ENCODE measurements at places on chromosomes 2 and 18.
A peak's percentile ranks its signal among the peaks of the same experiment; 100 is the strongest.

- ATAC-seq = no peak
Observed at GRCh38 chr2:239583171-239583878, 182.5 kb upstream of the HDAC4 start.

GRCh38 chr2:153589586-153589985 lies 111.0 kb upstream of the RPRM start:
- no peak for ATAC-seq

GRCh38 chr18:42477267-42477666 lies 522.2 kb downstream of the PIK3C3 start:
- ATAC-seq = no peak

GRCh38 chr18:67010919-67011318 lies 407.0 kb upstream of the CDH19 start:
- ATAC-seq = no peak

GRCh38 chr2:165743442-165743841 lies 50.6 kb downstream of the GALNT3 start:
- ATAC-seq = no peak

DNA sequence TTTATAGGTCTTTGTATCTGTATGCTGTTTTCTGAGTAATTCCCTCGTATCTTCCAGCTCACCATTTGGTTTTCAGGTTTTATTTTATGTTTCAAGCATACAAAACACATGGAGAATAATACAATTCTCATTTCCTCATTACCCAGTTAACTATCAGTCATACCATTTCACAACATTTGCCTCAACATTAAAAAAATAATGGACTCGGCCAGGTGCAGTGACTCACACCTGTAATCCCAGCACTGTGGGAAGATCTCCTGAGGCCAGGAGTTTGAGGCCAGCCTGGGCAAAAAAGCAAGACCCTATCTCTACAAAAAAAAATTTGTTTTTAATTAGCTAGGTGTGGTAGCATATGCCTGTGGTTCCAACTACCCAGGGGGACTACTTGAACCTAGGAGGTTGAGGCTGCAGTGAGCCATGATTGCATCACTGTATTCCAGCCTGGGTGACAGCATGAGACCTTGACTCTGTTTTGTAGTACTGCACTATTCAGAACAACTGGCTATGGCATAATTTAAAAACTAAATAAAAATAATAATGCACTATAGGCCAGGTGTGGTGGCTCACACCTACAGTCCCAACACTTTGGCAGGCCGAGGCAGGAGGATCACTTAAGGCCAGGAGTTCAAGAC lies 20.3 kb downstream of the NPC1 start:
- no peak for ATAC-seq

DNA sequence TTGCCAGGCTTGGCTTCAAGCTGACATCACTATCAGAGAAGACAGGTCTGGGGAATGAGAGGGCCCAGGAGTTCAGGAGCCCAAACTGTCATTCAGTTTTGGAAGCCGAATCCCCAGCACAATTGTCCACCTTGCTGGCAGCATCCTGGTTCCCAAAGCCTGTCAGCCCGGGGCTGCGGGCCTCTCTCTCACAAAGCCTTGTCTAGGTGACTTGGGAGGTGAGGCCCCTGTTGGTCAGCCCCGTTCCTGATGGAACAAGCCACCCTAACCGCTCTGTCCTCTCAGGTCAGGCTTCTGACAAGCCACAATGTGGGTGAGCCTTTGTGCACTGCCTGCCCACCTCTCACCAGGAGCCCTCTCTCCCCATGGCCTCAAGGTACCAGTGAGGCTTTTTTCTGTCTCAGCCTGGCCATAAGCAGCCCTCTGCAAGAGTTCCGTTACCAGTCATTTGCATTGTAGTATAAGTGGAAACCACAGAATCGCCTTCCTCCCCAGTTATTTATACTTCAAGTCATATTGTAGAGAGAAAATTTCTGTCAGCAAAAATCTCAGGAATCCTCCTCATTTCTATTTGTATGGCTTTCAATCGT lies 100.6 kb downstream of the MSH2 start:
- ATAC-seq = no peak

- ATAC-seq = no peak
Observed at GRCh38 chr2:55860832-55861231, 62.8 kb downstream of the EFEMP1 start.

- no peak for ATAC-seq
Observed at GRCh38 chr2:201021914-201022313, 49.6 kb downstream of the HYCC2 start.

DNA sequence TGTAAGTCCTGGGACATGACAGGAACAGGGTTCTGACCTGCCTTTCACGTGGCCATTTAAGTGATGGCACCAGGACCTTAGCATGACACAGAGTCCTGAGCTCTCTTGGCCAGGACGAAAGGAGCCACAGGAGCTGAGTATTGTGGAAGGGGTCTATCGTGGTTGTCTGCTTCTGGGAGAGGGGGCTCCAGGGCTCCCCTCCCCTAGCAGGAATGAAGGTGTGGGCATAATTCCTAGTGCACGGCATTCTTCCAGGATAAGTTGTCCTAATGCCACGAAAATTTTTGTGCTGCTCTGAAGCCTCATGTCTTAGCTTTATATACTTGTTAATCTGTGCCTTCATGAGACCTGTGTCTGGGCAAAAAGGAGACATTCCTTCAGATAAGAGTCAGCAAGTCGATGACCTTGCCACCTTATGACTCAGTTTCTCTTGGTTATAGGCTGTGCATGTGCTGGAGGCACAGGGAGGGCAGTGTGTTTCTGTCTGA lies 17.1 kb downstream of the GATA6 start:
- ATAC-seq = no peak

- ATAC-seq = no peak
Observed at GRCh38 chr2:214713080-214713830, 96.2 kb downstream of the BARD1 start.

DNA sequence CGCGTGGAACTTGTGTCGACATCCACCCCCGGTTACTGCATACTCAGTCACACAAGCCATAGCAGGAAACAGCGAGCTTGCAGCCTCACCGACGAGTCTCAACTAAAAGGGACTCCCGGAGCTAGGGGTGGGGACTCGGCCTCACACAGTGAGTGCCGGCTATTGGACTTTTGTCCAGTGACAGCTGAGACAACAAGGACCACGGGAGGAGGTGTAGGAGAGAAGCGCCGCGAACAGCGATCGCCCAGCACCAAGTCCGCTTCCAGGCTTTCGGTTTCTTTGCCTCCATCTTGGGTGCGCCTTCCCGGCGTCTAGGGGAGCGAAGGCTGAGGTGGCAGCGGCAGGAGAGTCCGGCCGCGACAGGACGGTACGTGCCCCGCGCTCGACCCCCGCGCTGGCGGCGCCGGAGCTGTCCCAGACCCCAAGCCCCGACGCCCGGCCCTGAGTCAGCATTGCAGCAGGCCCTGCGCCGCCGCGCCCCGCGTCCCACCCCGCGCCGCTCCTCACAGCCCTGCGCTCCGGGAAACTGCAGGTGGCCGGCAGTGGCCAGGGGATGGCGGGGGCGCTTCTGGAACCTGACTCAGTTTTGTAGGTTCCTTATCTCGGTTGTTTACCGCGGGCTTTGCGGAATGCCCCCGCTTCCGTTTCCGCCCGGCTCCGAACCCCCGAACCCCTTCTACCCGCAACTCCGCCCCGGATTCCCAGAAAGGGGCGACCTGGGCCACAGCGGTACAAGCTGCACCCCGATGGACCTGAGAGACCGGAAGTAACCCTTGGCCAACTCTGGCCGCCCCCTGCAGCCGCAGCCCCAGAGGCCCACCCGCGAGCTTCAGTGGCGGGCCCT lies at the start of gene CFLAR:
Gene CFLAR, plus strand, starts transcription at position 50 of the 844 bp plus-strand sequence. CDS start 13,702 bp downstream, outside the sequence.
- peak; percentile 61 for ATAC-seq

DNA sequence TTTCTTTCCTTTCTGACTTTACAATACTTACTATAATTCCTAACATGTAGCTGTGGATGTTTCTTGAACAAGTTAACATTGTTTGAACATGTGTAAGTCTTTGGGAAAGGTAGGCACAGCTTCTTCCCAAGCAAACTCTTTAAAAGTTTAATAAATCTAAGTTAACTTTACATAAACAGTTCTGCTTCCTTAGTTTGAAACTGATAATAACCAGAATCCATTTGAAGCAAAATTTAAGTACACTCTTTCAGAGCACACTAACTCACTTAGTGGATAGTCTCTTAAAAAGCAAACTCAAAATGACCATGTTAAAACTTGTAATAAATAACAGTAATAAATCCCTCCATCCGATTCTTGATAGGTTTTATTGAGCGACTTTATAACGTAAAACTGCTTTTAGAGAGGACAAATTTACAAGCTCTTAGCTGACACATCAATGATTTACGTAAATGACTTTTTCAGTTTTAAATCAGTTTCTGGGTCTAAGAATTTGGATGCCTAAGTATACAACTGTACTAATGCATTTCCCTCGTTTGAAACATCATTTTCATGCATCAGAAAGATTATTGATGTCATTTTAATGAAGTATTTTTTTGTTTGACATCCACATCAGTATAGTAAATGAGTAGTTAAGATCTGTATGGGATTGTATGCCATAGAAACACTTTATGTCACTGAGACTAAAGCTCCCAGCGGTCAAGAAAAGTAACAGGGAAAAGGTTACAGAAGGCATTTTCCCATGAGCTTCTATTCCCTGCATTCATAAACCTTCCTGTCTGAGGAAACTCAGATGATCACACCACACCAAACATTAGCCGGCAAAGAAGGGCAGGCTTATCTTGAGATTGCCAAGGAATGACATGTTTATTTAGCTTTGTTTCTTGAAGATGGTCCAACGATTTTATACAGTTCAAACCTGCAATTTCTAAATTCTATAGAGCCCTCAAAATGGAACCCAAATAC lies 67.5 kb downstream of the PDE1A start:
- ATAC-seq = no peak

DNA sequence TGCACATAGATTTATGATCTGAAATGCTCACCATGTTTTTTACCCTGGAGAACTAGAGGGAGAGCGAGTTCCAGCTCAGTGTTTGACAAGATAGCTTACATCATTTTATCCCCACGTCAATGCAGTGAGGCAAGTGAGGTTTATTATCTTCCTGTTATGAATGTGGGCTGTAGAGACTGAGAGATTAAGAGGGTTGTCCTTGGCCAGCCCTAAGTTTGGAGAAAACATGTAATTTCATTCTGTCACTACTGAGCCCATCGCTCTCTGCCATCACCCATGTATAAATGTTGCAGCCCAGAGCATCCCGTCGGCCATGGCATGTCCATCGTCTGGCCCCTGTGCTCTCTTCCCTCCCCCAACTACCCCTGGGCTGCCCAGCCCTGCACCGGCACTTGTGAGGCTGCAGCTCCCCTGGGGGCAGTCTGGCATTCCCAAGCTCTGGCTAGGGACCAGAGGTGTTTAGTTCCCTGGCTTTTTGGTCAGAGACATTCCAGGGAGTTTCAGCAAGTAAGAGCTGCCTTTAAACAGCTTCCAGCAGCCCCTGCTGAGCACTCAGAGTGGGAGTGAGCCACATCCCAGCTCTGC lies 136.7 kb downstream of the ANTXR1 start:
- no peak for ATAC-seq

- ATAC-seq = no peak
Observed at GRCh38 chr2:233917116-233917515, at the start of gene TRPM8. TRPM8 (plus strand) TSS chr2:233917373; CDS start chr2:233926538, 9,165 bp downstream.

DNA sequence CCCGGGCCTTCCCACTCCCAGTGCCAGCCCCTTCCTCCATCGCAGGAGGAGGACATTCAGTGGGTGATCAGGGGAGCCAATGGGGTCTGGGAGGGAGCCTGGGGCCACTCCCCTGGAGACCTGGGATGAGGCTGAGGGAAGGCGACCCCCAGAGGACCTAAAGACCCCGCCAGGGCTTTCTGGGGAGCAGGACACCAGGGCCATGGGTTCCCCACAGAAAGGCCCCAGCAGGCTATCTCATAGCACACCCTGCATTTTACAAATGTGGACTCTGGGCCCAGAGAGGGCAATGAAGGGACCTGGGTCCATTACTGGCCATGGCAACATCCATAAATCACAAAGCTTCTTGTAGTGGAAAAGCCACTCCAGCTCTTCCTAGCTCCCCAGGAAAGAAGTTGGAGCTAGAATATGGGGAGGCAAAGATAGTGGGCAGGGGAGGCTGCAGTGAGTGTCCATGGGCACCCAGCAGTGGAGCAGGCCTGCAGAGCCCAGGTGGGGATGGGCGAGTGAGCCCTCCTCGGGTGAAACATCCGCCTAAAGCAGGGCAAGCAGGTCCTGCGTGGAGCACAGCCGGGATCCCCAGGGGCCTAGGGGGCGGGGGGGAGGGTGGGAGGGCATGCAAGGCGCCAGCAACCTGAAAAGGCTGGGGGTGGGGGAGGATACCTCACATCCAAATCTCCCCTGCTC lies 13.8 kb downstream of the CYP26B1 start:
- no peak for ATAC-seq

DNA sequence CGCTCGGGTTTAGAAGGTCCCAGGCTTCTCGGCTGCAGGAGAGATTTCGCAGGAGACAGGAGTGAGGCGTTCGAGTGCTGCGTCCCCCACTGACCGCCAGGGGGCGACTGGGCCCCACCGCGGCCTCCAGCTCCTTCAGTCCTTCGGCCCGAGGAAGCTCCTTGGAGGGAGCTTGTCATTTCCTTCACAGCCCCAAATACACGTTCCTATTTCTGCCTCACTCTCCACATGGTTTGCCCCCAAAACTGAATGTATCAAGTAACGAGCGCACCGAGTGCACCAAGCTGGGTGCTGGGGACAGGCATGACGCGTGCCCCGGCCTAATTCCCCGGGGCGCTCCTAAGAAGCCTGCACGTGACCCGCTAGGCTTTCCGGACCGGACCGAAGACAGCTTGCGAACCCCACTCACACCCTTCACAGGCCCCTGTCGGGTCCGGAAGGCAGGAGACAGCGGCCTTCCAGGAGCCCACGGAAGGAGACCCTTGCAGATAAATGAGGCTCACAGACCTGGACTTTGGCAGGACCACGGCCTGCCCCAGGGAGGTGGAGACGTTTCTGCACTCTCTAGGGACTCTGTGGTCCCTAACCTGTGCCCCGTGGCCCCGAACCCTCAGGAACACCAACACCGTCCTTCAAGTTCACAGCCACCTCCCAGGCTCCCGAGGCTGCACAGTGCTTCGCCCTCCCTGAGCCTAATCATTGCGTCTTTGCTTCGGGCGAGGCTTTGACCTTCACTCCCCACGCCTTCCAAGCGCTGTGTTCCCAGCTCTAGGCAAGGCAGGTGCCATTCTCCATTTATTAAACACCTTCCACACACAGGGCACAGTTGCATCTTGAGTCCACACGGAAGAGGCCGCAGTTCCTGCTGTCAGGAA lies 13.0 kb upstream of the FAHD2A start:
- ATAC-seq = peak; percentile 73

- peak; percentile 38 for ATAC-seq
Observed at GRCh38 chr2:191170773-191171172, 20.0 kb upstream of the STAT4 start.

- ATAC-seq = no peak
Observed at GRCh38 chr2:11329776-11330175, 14.7 kb downstream of the ROCK2 start.

GRCh38 chr2:50746526-50746925 lies 285.4 kb downstream of the NRXN1 start:
- no peak for ATAC-seq

- ATAC-seq = no peak
Observed at GRCh38 chr18:38565513-38565912, 999.9 kb upstream of the CELF4 start.

GRCh38 chr18:49911427-49911826 lies 98.1 kb upstream of the ACAA2 start:
- ATAC-seq = no peak

GRCh38 chr2:31256611-31257382 lies 22.8 kb downstream of the EHD3 start:
- no peak for ATAC-seq

- no peak for ATAC-seq
Observed at GRCh38 chr2:15588329-15588919, 3.2 kb upstream of the DDX1 start.

Data from activated T-helper 17 cell treated with anti-CD3 and anti-CD28 coated beads, Interleukin-2, amount 50 U/mL, for 72 hours (primary cell).